ENCODE measurements at places on chromosomes 3 and 15.
A peak's percentile ranks its signal among the peaks of the same experiment; 100 is the strongest.

DNA sequence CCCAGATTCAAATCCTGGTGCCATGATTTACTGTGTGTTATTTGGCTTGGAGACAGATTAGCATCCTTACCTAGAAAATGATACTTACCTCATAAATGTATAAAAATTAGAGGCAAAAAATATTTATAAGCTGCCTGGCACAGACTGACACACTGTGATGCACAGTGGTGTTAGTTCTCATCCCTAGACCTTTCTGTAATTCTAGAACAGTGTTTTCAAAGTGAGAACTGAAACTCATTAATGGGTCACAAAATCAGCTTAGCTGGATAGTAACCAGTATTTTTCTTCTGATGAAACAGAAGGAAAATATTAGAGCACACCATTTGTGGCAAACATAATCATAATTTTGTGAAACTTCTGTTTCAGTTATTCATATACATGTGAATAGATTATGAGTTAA lies 17.9 kb upstream of the MTHFS start:
- no peak for DNase-seq

DNA sequence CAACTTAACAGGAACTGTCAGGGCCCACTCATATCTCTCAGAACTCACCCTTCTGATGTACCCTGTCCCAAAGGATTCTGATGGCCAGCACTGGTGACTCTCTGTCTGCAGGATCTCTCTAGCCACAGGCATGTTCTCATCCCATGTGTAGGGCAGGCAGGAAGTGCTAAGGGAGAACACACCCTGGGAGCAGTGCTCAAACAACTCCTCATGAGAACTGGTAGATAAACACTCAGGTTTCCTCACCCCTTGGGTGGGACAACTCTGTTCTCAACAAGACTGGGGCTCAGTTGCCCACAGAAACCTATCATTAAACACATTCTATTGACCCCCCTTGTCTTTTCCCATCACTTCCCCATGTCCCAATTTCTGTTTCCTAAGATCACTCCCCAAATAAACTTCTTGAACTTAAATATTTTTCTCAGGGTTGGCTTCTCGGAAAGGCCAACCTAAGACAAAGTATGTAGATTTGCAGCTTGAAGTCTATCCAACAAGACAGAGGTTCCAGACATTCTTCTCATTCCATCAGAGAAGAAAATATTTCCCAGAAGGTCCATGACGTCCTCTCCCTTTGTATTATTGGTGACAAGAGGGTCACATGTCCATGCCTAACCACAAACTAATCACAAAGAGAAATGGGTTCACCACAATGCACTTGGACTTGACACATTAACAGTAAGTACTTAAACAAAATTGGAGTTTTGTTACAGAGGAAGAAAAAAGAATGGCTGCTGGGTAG lies 276.6 kb upstream of the GADL1 start:
- no peak for DNase-seq

- DNase-seq = no peak
These were observed 108.6 kb downstream of the ADCY5 start for GRCh38 chr3:123340336-123340735.

DNA sequence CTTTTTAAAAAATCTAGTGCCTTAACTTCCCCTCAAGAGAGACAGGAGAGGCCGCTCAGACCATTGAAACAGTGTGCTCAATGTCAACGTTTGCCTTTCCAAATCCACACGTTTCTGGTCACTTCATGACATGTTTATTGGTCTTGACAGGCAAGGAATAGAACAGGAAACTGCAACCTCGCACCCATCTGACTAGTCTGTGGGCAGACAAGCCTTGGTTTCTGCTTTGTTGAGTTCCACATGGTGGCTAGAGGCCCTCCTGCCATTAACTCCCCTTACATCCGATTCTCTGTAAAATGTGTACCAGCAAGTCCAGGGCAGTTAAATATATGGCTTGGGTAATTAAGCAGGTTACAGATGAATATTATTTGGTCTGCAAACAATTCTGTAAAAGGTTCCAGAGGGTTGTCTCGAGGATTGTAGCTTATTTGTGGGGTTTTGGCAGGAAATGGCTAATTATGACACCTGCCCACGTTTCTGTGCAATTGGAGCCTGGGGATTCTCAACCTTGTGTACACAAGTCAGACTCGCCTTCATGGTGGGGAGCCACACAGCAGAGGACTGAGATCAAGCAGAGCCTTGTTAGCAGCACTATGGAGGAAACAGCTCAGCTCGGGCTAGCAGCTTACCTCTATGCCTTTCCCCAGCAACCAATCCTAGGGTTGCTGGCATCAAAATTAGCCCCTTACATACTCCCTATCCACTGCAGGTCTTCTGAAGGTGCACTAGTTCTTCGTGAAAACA lies 317.5 kb upstream of the IGF1R start:
- no peak for DNase-seq

- no peak for DNase-seq
These were observed 120.3 kb downstream of the FMN1 start for GRCh38 chr15:33074212-33074611.

GRCh38 chr3:73762855-73763254 lies 138.1 kb upstream of the PDZRN3 start:
- no peak for DNase-seq

DNA sequence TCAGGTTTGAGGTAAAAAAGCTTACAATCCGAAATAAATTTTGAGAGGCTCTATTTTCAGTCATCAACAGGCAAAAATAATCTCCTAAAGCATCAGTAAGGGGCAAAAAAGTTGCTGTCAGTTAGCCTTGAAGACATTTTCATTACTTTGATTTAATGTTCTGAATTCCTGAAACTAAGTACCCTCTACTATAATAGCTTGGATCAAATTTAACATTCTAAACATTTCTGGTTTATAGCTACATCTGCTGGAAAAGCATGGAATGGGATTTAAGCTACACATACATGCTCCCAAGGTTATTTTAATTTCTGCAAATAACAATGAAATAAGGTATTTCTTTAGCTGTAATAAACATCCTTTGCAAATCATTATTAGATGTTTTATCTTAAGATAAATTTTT lies 245.4 kb downstream of the ULK4 start:
- DNase-seq = peak; percentile 7

- no peak for DNase-seq
These were observed 566.0 kb downstream of the ROBO2 start for GRCh38 chr3:77605865-77606264.

DNA sequence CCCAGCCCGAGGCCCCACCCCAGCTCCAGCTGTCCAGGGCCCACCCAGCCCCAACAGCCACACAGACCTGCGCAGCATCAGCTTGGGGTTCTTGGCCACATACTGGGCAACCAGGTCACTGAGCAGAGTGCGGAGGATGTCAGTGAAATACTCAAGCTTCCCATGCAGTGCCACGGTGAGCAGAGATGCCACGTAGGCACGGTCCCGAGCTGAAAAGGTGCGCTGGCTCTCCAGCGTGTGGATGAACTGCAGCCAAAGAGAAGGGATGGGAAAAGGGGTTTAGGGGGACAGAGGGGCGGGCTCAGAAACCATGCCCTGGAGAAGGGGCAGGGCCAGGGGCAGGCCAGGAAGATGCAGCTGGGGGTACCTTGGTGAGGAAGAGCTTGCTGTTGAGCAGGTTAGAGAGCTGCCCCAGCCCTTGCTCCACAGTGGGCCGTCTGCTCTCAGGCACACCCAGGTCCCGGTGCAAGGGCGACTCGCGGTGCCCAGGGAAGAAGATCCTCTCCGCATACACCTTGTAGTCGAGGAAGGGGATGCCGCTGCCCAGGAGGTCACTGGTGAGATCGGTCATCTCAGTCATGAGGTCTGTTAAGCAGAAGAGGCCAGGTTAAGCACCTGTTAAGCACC lies 17.4 kb downstream of the PLXNB1 start:
- DNase-seq = no peak

DNA sequence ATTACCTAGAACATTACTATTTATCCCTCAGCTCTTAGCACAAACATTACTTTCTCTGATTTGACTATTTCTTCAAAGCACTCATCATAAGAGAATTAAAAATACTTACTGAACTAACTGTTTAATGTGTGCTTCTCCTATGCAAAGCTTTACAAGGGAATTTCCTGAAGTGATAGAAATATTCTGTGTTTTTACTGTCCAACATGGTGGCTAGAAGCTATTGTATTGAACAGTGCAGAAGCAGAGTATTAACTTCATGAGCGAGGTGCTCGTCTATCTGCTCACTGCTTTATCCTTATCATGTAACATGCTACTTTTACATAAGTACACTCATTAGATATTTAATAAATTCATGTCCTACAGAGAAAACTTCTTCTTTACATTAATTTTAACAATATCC lies 239.1 kb downstream of the ISL2 start:
- DNase-seq = no peak

DNA sequence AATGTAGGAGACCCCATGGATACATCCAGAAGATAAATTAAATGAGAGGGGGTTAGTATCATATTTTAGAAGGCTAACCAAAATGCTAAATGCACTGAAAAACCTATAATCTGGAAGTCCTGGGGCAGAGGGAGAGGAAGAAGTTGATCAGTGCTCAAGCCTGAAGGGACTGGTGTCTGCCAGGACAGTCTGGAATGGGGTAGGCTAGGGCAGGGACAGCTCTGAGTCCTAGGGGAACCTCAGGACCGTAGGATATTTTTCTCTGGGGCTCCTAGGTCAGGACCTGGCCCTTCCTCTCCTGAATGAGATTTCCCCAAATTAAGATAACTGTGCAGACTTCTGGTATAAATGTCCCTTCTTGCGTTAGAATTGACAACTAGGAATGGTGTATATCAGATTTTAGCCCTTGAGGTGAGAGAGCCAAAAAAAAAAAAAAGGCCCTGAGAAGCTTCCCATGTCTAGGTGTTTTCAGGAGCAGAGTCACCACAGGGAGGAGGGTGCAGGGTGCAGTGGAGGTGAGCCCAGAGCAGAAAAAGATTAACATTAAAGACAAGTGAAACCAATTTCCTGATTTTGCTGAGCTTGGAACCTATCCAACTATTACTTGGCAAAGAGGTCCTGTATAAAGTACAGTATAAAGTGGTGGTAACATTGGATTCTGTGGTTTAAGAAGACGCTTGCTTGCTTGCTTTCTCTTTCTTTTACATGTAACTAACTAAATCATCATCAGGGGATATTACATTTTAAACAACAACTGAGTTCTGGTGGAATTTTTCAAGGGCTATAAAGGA lies 63.5 kb downstream of the HACD2 start:
- DNase-seq = no peak

GRCh38 chr3:45760878-45761711 lies 35.2 kb downstream of the SLC6A20 start:
- peak; percentile 32 for DNase-seq

DNA sequence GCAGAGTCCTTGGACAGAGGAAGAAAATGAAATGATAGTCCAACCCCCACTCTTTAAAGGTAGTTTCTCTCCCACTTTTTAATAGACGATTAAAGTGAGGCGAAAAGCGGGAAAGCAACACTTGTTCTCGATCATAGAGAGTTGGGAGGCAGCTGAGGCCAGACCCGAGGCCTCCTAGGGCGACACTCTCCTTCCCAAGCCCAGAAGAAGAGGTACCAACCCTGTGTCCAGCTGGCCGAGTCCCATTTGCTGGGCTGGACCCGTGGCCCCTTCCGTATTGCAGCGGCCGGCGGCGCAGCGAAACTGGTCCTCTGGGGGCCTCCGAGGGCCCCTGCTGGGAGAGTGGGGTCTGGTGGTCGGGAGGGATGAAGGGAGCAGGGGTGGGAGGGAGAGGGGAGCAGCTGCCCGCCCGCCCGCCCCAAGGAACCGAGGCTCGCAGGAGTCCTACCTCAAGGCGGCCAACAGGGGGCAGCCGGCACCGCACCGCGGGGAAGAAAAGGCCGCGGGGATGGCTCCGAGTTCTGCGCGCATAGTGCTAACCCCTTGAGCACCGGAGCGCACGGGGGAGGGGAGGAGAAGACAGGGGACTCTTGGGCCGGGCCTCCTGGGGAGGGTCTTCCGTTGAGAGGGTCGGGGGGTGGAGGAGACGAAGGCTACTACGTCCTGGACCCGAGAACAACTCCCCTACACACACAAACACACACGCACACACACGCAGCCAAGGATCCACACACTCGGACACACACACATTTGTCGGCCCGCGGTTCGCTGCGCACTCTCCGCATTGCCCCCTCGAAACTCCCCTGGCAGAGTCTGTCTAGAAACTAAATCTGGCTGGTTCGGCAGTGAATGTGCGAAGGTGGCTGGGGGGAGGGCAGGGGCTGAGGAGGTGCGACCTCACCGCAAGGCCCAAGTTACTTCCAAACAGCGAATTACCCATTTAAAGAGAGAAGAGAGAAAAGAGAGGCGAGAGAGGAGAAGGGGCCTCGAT lies 2.0 kb downstream of the WNT5A start:
- peak; percentile 68 for DNase-seq

GRCh38 chr3:69948246-69948862 lies 51.2 kb upstream of the SAMMSON start:
- DNase-seq = peak; percentile 18

DNA sequence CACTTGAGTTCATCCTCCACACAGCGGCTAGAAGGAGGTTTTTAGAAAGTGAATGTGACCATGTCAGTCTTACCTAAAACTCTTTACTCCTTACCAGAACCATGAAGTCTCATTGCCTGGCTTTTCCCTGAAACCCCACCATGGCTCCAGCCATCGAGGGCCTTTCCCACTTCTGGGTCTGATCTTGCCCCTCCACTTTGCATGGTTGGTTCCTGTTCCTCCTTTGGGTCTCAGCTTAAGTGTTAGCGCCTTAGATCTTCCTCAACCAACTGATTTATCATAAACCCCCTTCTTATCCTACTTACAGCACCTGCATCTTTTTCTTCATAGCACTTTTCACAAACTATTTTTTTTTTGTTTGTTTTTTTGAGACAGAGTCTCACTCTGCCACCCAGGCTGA lies 45.9 kb upstream of the ULK4 start:
- no peak for DNase-seq

DNA sequence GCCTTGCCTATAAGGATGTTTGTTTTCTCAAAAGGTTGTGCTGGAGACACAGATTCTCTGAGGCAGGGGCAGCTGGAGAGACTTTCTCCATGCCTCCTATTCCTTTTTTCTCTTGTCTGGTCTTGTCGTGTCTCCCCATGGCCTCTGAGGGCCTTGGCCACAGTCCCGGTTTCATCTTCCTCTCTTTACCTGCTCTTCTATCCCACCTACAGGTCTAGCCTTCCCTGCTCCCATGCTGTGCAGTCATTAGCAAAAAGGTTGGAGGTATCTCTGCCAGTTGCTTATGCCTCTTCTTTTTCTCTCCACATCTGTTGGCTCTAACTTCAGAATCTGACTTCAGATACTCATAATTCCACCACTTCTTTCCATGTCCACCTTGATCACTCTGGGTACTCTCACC lies 191.1 kb downstream of the IL20RB start:
- DNase-seq = no peak
